GM04503 (cell line): ENCODE measurements at places on chromosomes 11 and 22.

- DNase-seq, result no peak
Measured at GRCh38 chr11:121082670-121083069, 18.4 kb upstream of the TECTA start.

DNA sequence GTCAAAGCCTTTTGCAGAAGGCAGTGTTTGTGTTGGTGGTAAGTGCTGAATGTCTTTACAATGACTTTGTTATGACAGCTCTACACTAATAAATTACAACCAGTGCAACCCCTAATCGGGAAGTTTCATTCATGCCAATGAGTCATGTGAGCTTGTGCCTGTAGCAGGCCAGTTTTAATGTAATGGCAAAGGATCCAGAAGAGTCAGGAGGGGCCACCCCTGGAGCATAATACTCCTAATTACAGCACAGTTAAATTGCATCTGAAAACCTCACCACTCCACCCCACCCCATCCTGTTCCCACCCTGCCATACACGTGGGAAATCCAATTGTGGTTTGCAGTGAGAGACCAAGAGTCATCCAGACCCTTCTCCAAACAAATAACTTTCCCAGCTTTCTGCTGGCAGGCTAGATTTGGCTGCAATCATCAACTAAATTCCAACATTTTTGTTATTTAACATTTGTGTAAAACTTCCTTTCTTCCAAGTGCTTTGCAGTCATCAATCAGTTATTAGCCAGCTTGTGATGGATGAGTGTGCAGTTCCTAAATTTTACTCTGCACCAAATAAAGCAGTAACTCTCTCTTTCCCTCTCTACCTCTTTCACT, 277.3 kb upstream of the FAT3 start:
- peak; percentile 76 for DNase-seq

DNA sequence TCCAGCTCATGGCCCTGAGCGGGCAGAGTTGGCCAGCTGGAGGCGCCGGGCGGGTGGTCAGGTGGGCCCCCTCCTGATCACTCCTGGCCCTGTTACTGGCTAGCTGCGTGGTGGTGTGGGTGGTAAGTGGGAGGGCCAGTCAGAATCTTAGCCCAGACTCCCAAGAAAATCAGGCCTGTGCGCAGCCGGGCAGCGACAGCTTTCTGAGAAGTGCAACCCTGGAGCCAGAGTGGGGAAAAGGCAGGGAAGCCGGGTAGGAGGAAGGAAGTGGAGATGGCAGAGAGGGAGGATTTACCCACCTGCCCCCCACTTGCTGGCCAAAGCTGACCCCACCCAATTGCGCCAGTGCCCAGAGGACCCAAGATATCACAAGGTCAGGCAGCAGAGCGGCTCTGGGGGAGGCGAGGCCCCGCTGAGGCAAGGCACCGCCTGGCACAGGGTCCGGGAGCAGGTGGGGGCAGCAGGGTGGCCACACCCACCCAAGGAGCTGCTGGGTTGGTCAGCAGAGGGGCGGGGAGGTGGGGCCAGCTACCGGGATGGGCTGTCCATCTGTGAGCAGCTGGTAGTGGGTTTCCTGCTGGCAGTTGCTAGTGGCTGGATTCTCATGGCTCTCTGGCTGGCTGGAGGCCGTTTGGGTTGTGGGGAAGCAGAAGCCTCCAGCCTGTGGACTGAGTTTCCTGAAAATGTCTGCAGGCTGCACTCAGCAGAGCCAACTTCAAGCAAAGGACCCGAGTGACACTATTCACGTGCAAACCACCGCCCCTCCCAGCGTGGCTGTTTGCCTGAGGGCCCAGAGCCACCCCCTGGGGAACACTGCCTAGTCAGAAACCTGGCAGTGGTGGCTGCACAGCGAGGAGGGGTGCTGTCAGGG, 196.4 kb downstream of the IGLL1 start:
- DNase-seq, result no peak

GRCh38 chr22:19430890-19431541, 517 bp downstream of the HIRA start:
- DNase-seq, result no peak

- no peak for DNase-seq
Measured at GRCh38 chr11:119974051-119974450, 163.9 kb downstream of the TRIM29 start.

DNA sequence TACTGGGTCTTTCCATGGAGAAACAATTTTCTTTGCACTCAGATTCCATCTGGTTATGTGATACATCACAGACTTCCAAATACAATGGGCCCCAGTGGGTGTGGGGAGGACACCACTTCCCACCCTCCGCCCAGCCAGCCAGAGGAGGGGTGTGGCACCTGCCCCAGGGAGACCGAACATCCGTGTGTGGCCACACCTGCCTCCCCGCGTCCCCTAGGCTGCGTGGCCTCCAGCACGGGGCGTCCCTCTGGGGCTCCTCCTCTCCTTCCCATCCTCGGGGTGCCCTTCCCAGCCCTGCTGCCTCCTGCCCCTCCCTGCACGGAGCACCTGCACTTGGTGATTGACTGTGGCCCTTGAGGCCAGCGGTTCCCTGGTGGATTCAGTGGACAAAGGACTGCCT, 49.1 kb downstream of the CERK start:
- DNase-seq, result no peak

DNA sequence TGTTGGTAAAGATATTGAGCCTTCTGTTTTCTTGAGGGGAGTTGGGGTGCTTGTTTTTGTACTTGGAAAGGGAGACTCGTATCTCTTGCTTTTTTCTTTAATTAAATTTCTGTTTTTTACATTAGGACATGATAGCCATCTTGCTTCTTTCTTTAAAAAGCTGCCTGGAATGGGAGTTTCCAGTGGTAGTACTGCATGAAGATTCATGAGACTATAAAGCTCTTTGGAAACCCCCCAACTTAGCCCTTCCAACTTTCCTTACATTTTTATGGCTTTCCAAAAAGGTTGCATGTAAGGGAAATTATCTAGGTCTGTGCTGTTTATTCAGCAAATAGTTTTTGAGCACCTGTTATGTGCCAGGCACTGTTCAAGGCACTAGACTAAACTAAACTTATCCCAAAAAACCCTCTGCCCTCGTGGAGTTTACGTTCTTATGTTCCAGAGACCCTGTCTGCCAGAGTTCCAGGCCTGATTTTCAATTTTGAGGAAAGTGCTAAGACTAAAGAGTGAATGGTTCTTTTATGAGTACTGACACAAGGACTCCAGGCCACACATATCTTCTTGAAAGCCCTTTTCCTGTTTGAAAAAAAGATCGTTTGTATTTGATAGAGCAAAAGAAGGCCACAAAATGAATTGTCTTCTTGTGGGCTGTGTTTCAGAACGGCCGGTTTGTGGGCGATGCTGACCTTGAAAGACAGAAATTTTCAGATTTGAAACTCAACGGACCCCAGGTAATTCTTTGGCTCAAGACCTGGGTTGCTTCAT, 31.9 kb downstream of the CTNND1 start:
- no peak for DNase-seq
